CD14-positive monocyte (primary cell): ENCODE measurements at places on chromosomes 1 and 21. TPM values are rescaled to one million over a fixed set of nuclear protein-coding genes. Genes with fewer than 3 reads are reported as not detected.

The ARHGEF10L gene
- polyA plus RNA-seq = 23.7 TPM

The CTNNBIP1 gene
- 23.0 and 26.3 TPM in 2 replicates for polyA plus RNA-seq

DNA sequence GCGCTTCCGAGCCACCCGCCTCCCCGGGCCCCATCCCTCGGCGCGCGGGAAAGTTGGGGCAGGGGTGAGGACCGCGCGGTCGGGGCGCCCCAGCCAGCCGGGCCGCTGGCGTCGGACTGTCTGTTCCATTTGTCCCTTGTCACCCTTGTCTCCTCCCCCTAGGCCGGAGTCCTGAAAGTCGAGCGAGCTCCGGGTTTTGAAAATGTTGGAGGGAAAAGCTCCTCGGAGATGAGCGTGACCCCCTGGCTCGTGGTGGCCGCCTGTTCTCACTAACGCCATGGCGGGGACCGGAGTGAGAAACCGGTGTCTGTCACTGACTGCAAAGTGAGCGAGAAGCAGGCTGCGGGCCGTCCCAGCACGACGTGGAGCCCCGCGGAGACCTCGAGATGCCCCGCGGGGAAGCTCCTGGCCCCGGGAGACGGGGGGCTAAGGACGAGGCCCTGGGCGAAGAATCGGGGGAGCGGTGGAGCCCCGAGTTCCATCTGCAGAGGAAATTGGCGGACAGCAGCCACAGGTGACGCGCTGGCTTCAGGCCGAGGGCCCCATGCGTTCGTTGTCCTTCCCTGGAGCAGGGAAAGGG, 491 bp downstream of the PER3 start:
- H3K4me3 ChIP-seq = no peak overlapping the region
- H3K27ac ChIP-seq = no peak overlapping the region
- peaks cover 11% of the 10 kb centered on the region for H3K36me3 ChIP-seq
- H3K27me3 ChIP-seq = no peaks in the 10 kb centered on the region

- H3K27me3 ChIP-seq = peaks cover 24% of the 10 kb centered on the region
- no peak overlapping the region for H3K27ac ChIP-seq
- no peaks in the 10 kb centered on the region for H3K36me3 ChIP-seq
- no peaks in the 10 kb centered on the region for H3K4me1 ChIP-seq
- DNase-seq = no peak
Measured at GRCh38 chr1:39678889-39679288, 7.0 kb upstream of the NT5C1A start.

DNA sequence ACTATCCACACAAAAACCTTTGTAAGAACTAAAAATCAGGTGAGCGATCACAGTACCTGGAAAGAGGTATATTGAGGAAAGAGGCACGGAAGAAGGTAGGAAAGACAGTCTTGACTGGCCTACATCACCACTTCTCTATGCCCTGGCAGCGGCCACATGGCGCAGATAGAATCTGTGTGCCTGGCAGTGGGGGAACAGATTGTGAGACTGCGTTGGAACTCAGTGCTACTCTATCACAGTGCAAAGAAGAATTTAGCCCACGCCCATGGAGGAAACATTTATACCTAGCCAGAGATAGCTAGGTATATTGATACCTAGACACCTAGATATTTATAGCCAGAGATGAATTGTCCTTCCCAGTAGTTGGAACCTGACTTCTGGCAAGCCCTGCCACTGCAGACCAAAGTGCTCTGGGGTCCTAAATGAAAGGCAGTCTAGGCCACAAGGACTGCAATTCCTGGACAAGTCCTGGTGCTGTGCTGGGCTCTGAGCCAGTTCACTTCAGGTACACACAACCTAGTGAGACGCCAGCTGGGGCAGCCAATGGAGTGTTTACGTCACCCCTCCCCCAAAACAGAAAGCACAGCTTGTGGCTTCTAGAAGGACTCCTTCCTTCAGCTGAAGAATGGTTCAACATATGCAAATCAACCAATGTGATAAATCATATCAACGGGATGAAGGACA, 51.9 kb downstream of the DHX9 start:
- peaks cover 31% of the 10 kb centered on the region for H3K36me3 ChIP-seq
- H3K27me3 ChIP-seq = no peaks in the 10 kb centered on the region
- H3K4me1 ChIP-seq = no peaks in the 10 kb centered on the region
- no peak overlapping the region for H3K4me3 ChIP-seq
- H3K27ac ChIP-seq = no peak overlapping the region
- DNase-seq = no peak

DNA sequence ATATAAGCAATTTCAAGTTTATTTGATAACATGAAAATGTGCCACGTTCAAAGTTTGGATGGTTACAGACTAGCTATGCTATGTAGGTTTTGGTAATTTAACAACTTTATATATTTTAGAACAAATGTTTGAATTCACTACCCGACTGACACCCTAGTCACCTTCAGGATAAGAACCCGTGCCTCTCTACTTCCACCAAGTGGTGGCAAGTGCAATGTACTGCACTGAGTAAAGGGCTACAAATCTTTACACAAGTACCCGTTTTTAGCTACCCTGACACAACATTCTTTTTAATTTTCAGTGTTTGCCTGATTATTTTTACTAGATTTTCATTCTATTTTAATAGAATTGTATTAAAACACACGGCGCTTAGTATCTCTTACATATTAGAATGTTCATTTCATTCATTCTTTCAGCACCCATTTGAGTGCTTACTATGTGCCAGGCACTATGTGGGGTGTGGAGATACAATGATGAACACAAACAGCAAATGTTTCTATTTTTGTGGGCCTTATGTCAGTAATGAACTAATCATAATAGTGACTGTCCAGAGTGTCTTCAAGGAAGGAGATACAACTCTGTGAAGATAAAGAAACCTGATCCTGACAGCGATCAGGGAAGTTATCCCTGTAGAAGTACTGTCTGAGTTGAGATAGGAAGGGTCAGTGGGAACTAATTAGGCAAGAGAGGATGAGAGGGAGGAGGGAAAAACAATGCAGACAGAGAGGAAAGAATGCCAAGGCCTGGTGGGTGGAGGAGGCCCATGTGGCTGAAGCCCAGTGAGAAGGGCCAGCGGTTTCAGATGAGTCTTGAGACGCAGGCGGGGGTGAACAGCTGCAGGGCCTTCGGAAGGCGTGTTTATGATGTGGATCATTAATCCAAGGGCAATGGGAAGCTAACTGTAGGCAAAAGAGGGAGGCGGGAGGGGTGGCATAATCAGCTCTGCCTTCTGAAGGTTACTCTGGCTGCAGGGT, 3.8 kb downstream of the LCA5L start:
- peaks cover 6% of the 10 kb centered on the region for H3K27me3 ChIP-seq
- H3K4me3 ChIP-seq = no peak overlapping the region
- H3K27ac ChIP-seq = no peak overlapping the region
- H3K4me1 ChIP-seq = peaks cover 15% of the 10 kb centered on the region
